CD8-positive, alpha-beta memory T cell (primary cell): ENCODE measurements at places on chromosomes 4 and X. TPM values are rescaled to one million over a fixed set of nuclear protein-coding genes. Genes with fewer than 3 reads are reported as not detected.
A peak's percentile ranks its signal among the peaks of the same experiment; 100 is the strongest.

DNA sequence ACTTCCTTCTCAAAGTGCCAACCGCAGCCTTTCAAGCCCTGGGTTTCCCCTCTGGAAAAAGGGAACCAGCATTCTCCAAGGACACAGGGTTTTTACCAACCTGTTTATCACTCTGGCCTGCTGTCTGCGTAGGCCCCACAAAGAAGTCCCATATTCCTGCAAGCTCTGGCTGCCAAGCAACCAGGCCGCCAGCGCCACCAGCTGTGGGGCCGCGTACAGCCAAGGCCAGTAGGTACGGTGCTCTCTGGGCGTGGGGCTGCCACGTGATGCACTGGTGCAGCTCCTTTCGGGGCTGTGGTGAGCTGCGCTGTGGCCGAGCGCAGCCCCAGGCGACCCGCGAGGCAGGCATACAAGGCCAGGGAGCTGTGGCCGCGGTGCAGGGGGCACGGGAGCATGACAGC lies 22.1 kb downstream of the LUZP4 start:
- H3K27ac ChIP-seq = no peak overlapping the region
- no peak overlapping the region for H3K4me3 ChIP-seq
- H3K36me3 ChIP-seq = no peaks in the 10 kb centered on the region
- no peaks in the 10 kb centered on the region for H3K27me3 ChIP-seq
- DNase-seq = no peak

The STATH gene
- not detected for total RNA-seq

- no peaks in the 10 kb centered on the region for H3K27me3 ChIP-seq
- H3K36me3 ChIP-seq = no peaks in the 10 kb centered on the region
- no peak overlapping the region for H3K4me3 ChIP-seq
These were observed 86.2 kb upstream of the BLTP1 start for GRCh38 chr4:122065915-122066314.

DNA sequence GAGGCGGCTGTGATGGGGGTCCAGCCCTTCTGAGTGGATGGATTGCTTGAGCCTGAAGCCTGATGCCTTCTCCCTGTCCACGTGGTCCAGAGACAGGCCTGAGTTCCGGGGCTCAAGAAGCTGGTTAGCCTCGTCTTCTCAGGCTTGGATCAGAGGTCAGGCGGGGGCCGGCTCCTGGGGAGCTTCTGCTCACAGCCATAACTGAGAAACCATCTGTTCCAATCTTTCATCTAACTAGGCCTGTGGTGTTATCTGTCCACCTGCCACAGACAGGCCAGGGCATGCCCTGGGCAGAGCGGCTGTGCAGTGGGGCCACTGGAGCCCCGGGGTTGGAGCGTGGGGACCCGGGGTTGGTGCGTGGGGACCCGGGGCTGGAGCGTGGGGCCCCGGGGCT lies 63.1 kb downstream of the SORCS2 start:
- H3K36me3 ChIP-seq = no peaks in the 10 kb centered on the region
- peaks cover 4% of the 10 kb centered on the region for H3K27me3 ChIP-seq
- no peak overlapping the region for H3K4me3 ChIP-seq
- no peak overlapping the region for H3K27ac ChIP-seq
- no peaks in the 10 kb centered on the region for H3K4me1 ChIP-seq

The TKTL1 gene
- 0.18 TPM for total RNA-seq

DNA sequence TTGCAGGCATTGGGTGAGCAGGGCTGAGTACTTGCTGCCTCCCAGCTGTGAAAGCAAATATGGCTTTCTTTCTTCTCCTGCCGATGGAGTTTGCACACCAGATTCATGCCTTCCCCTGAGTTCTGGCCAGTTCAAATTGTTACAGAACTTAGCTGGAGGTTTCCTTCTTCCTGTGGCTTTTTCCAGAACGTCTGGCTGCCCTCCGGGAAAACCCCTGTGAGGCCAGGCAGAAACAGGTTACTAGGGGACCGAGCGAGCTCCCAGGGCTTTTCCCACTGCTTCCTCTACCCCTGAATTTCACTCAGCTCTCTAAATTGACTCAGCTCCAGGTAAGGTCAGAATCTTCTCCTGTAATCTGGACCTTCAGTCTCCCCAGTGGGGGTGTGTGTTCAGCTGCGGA lies 482.4 kb downstream of the C4orf33 start:
- H3K4me1 ChIP-seq = no peaks in the 10 kb centered on the region
- H3K27ac ChIP-seq = no peak overlapping the region
- DNase-seq = no peak
- H3K36me3 ChIP-seq = no peaks in the 10 kb centered on the region
- no peak overlapping the region for H3K4me3 ChIP-seq

The TMEM187 gene
- 3.3 TPM for total RNA-seq

GRCh38 chrX:110691446-110691845 lies 104.2 kb downstream of the CHRDL1 start:
- no peak for DNase-seq
- H3K4me3 ChIP-seq = no peak overlapping the region
- no peaks in the 10 kb centered on the region for H3K36me3 ChIP-seq
- no peaks in the 10 kb centered on the region for H3K4me1 ChIP-seq
- no peaks in the 10 kb centered on the region for H3K27me3 ChIP-seq
- H3K27ac ChIP-seq = no peak overlapping the region

DNA sequence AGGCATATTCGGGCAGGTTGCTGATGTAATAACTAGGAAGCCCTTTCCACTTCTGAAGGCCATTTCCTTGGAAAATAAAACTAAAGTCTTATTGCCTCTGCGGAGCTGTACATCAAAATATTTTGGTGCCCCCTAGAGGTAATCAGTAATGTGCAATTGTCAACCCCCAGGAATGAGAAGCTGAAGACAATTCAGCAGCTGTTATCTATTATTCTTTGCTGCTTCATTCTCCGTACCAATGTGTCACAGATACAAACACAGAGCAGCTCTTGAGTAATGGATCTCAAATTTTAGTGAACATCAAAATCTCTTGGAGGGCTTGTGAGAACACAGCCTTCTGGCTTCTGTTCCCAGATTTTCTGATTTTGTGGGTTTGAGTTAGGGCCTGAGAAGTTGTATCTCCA lies 3.5 kb upstream of the SLIT2 start:
- H3K27ac ChIP-seq = no peak overlapping the region
- H3K4me3 ChIP-seq = no peak overlapping the region

DNA sequence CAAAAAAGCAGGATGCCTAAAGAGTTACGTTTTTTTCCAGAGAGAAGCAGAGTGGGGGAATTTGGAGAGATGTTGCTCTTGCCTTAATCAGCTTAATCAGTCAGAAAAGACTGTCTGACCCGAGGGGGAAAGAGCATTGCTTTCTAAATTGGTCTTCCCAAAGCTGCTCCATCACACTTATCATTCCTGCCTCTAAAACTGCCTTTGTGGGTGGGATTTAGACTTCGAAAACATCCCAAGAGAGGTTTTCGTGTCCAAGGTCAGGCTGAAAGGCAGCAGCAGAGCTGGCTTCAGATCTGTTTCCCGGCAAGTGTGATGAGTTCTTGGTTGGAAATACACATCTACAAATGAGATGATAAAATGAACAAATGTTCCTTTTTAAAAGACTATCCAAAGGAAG lies 155.2 kb downstream of the SH2D1A start:
- no peak overlapping the region for H3K4me3 ChIP-seq
- H3K27ac ChIP-seq = no peak overlapping the region
- H3K4me1 ChIP-seq = no peaks in the 10 kb centered on the region
- no peaks in the 10 kb centered on the region for H3K27me3 ChIP-seq
- no peaks in the 10 kb centered on the region for H3K36me3 ChIP-seq

- no peak overlapping the region for H3K4me3 ChIP-seq
- peaks cover 10% of the 10 kb centered on the region for H3K4me1 ChIP-seq
- no peaks in the 10 kb centered on the region for H3K36me3 ChIP-seq
- H3K27ac ChIP-seq = no peak overlapping the region
- no peaks in the 10 kb centered on the region for H3K27me3 ChIP-seq
- DNase-seq = no peak
These were observed 151.8 kb upstream of the BCOR start for GRCh38 chrX:40249582-40249981.

The ATP10D gene
- total RNA-seq = 7.2 TPM

DNA sequence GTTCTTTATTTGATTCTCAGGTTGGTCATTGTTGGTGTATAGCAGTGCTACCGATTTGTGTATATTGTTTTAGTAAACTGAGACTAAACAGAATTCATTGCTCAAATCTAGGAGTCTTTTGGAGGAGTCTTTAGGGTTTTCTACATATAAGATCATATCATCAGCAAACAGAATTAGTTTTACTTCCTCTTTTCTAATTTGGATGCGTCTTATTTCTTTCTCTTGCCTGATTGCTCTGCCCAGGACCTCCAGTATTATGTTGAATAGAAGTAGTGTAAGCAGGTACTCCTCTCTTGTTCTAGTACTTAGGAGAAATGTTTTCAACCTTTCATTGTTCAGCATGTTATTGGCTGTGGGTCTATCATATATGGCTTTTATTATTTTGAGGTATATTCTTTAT lies 92.6 kb downstream of the IQCM start:
- H3K27me3 ChIP-seq = no peaks in the 10 kb centered on the region
- DNase-seq = no peak
- no peak overlapping the region for H3K4me3 ChIP-seq
- H3K4me1 ChIP-seq = no peaks in the 10 kb centered on the region
- no peaks in the 10 kb centered on the region for H3K36me3 ChIP-seq
- no peak overlapping the region for H3K27ac ChIP-seq

- H3K4me3 ChIP-seq = no peak overlapping the region
- H3K4me1 ChIP-seq = no peaks in the 10 kb centered on the region
- H3K36me3 ChIP-seq = no peaks in the 10 kb centered on the region
- no peak overlapping the region for H3K27ac ChIP-seq
These were observed 32.5 kb downstream of the IDS start for GRCh38 chrX:149472625-149473024.

DNA sequence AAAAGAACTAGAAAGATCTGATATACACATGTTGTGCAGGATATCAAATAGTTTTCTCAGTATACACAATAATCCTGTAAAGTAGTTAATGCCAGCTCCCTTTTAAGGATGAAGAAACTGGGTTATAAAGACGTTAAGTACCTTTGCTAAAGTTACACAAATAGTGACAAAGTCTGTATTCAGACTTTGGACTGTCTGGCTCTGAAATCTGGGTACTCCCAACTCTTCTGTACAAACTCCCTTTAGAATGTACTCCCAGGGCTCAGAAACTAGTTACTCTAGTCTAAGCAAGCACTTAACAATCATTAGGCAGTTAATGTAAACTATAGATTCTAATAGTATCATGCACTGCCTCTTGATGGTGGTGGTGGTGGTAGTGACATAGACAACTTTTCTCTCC lies 7.2 kb downstream of the GPRASP3 start:
- no peaks in the 10 kb centered on the region for H3K36me3 ChIP-seq
- no peak for DNase-seq
- no peaks in the 10 kb centered on the region for H3K4me1 ChIP-seq
- no peak overlapping the region for H3K4me3 ChIP-seq

- H3K4me3 ChIP-seq = no peak overlapping the region
- no peaks in the 10 kb centered on the region for H3K36me3 ChIP-seq
- DNase-seq = no peak
- H3K27ac ChIP-seq = no peak overlapping the region
- H3K27me3 ChIP-seq = no peaks in the 10 kb centered on the region
These were observed 763.0 kb downstream of the DMD start for GRCh38 chrX:32448320-32448719.

GRCh38 chr4:115355329-115355728 lies 241.9 kb upstream of the NDST4 start:
- DNase-seq = no peak
- H3K36me3 ChIP-seq = no peaks in the 10 kb centered on the region
- no peaks in the 10 kb centered on the region for H3K4me1 ChIP-seq
- H3K4me3 ChIP-seq = no peak overlapping the region

DNA sequence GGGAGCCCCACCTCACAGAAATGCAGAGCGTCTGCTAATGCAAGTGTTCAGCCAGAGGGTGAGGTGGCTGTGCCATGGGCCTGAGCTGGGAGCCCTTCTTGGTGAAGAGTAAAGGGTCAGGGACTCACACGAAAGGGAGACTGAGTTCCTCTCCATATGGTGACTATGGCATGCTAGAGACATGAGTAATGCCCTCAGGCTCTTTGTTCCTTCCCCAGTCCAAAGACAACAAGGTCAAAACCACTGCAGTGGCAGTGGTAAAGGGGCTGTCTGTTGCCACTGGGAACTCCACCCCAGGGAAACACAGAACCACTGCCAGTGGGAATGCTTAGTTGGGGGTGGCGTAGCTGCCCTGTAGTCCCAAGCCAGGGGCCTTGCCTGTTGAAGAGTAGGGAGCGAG lies 22.4 kb downstream of the RAB40AL start:
- no peak overlapping the region for H3K4me3 ChIP-seq
- no peak overlapping the region for H3K27ac ChIP-seq
- H3K4me1 ChIP-seq = no peaks in the 10 kb centered on the region
- no peaks in the 10 kb centered on the region for H3K27me3 ChIP-seq
- DNase-seq = no peak
- no peaks in the 10 kb centered on the region for H3K36me3 ChIP-seq

The UCP1 gene
- total RNA-seq = not detected

DNA sequence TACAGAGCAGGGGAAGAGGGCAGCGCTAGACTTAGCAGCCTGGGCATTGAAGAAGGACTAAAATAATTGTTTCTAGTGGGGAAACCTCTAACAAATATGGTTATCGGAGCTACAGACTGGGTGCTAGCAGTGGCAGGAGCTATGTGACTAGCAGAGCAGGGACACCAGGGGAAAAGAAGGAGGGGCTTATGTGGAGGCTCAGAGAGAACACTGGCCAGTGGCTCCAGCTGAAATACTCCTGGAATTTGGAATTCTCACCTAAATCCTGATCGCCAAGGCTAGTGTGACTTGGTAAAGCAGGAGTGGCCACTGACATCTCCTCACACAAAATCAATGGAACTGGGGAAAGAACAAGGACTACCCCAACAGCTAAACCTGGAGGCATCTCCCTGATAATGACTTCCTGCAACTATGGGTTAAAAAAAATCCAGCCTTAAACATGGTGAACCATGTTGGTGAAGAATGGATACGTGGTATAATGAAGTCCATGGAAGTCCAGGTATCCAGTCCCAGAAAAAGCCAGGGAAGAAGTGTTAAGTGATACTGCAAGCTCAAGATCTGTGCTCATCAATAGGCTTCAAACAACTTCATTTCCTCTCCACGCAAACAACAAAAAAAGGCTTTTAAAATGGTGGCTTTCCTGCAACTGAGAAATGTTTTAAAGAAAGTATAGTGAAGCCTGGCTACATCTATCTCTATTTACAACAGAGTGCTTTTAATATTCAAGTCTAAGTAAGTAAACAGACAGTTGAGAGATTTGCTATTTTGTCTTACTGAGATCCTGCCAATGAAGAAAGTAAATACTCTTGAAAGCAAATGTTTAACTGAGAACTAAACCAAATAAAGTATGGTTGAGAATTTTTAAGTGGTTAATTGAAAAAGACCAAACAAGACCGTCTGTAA lies 1.8 kb downstream of the TAPT1 start:
- peak overlapping the region; percentile 83 for H3K4me3 ChIP-seq
- peak overlapping the region; percentile 35 for H3K27ac ChIP-seq
- H3K4me1 ChIP-seq = peaks cover 44% of the 10 kb centered on the region
- peaks cover 7% of the 10 kb centered on the region for H3K36me3 ChIP-seq
- no peak for DNase-seq
